ENCODE measurements at places on chromosomes 7 and 10.

DNA sequence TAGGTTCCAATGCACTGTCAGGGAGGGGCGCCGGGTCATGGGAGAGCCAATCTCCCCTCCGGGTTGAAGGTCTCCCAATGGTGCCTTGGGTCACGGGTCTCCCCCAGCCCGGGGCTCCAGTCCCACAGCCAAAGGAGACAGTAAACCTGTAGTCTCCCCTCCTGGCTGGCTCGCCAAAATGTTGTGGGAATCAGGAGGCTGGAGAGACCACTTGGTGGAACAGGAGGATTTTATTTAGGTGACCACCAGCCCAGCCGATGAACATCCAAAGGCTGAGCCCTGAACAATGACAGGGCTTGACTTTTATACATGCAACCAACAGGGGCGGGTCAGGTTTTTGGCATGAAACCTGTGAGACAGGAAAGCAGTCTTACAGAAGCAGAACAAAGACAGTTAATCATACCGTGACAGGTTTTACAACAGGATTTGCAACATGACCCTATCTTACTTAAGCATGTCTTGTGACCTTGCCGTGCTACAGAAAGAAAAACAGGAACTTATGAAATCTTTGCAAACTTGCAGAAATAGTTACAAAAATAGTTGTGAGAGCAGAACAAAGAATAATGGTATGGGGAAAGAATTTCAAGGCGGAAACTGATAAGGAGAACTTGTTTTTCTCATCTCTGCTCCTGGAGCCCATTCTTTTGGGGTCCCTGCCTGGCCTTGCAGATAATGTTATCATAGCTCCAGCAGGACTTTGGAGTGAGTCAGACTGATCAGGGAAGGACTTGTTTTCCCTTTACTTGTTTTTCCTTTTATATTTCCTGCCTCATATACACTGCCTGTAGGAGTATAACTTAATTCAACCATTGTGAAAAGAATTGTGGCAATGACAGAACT is 7.1 kb downstream of the ERV3-1 start:
- DNase-seq, result peak; percentile 76

DNA sequence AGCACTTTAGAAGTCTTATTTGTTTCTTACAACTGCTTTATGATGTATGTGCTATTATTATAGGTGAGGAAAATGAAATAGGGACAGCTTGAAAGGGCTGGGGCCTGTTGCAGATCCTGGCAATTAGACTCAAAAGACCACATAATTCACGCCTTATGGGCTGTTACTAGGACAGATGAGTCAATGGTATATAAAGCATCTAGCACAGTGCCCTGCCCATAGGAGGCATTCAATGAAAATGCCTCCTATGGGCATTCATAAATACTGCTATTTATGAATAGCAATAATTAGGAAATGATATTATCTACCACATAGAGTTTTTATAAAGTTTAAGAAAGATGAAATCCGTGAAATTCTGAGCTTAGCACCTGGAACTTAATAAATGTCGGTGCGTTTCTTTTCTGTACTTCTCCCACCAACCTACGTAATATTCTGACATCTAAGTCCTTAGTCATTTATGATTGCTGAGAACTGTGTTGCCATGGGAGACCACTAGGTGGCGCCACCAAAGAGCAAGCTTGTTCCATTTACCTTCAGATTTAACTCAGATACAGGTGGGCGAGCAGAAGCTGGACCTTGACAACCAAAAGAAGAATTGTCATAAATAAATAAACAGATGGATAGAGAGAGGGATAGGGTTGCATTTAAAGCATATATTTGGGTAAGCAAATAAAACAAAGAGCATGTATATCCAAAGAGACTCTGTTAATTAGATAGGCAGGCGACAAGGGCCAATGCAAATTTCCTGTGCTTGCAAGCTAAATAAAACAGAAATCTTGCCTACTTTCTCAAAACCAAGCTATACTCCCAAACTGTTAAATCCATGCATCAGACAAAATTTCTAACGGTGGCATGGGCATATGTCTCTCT is 699.9 kb downstream of the INHBA start:
- peak; percentile 70 for DNase-seq

DNA sequence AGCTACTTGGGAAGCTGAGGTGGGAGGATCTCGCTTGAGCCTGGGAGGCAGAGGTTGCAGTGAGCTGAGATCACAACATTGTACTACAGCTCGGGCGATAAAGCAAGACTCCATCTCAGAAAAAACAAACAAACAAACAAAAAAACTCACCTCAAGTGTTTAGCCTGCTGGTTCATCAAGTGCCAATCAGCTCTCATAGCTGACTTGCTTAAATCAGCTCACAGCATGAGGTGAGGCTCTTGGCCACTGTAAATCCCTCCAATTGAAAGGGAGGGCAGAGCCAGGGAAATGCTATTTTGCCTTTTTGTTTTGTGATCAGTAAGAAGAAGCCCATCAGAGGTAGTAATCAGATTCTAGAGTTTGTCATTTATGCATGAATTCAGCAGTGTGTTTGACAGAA is 112.3 kb downstream of the RAB11FIP2 start:
- DNase-seq, result no peak

DNA sequence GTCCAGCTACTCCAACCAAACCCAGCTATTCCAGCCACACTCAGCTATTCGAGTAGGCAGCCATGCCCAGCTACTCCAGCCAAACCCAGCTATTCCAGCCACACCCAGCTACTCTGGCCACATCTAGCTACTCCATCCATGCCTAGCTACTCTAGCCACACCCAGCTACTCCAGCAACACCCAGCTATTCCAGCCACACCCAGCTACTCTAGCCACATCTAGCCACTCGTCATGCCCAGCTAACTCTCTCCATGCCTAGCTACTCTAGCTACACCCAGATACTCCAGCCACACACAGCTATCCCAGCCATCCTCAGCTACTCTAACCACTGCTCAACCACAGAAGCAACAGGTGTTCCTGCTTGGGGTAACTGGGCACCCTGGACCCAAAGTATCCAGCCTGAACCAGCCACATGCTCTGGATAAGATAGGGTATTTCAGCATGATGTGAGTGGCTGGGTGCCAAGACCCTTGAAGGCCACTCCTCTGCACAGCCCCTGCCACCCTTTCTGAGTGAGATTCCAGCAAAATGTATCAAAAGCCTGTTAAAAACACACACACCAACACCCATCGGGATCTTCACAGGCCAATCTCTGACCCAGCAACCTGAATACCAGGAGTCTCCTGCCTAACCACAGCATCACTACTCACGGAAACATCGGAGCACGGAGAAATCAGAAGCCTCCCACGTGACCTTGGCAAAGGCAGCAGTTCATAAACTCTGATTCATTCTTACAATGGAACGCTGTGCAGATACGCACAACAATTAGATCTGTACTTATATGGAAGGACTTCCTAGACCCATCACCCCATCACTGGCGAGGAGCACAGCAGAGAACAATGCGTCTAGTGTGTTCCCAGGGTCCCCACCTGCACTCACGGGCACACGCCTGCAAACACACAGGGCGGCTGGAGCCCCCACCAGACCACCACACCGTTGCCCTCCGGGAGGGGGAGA is 51.8 kb upstream of the DNAAF5 start:
- DNase-seq, result no peak

DNA sequence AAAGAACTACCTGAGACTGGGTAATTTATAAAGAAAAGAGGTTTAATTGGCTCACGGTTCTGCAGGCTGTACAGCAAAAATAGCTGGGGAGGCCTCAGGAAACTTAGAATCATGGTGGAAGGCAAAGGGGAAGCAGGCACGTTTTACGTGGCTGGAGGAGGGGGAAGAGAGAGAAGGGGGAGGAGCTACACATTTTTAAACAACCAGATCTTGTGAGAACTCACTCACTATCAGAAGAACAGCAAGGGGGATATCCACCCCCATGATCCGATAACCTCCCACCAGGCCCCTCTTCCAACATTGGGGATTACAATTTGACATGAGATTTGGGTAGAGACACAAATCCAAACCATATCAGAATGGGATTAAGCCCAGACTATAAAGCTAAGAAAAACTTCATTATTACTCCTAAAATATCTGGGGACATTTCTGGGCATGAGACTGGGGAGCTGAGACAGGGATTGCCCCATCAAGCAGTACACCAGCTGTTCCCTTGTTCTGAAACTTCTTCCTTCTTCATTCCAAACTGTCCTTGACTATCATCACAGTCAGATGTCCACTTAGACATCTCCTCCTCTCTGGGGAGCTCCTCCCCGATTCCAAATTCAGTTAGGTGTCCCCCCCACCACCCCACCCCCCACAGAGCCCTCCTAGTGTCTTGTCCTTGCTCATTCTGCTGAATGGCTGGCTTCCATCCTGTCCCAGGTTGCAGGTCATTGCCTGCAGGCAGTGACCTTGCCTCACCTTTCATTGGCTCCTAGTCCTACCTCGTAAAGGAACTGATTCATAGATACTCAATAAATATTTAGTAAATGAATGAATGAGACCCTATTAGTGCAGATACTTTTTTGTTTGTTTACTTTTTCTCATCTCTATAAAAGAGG is 132.6 kb downstream of the EVX1 start:
- no peak for DNase-seq

- peak; percentile 68 for DNase-seq
Observed at GRCh38 chr10:120948889-120949608, 97.9 kb downstream of the WDR11 start.

- peak; percentile 73 for DNase-seq
Observed at GRCh38 chr7:129225206-129225930, 538 bp downstream of the AHCYL2 start.
